ENCODE measurements at places on chromosomes 12 and 14.

- no peak for DNase-seq
Measured at GRCh38 chr14:23568600-23569331, 1.2 kb upstream of the AP1G2 start.

- DNase-seq, result no peak
Measured at GRCh38 chr14:94355191-94355794, 32.2 kb upstream of the SERPINA6 start.

DNA sequence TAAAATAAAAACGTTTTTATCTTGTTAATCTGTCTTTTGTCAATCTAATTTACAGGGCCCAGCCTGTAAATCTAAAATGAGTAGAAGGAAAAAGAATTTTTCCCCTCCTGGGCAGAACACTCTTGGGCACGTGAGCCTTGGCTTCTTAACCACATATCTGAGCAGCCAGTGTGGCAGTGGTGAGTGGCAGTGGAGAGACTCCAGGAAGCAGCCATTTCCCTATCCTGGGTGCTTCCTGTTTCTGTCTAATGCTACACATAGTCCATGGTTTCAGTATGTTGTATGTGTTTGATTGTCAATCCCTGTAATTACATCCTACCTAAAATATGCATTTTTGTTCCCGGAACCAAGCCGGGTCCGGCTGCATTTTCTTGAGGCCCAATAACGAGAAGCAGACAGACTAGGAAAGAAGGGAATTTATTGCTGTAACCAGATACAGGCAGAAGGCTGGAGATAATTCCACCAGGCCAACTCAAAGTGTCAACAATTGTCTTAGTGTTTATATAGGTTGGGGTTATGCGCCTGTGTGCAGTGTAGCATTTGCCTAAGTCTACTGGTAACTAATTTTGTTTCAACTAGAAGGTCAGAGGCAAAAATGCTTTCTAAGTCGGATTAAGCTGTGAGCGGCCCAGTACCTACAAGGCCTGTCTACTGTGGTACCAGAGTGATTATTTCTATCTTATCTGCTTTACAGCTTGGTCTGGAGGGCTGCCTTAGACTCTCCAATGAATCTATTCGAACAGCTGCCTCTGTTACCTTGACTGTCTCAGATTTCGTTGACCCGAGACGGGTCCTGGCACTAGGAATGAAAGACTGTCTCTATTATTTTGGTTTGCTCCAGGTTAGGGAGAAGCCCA is 82.4 kb upstream of the RESF1 start:
- DNase-seq, result no peak

DNA sequence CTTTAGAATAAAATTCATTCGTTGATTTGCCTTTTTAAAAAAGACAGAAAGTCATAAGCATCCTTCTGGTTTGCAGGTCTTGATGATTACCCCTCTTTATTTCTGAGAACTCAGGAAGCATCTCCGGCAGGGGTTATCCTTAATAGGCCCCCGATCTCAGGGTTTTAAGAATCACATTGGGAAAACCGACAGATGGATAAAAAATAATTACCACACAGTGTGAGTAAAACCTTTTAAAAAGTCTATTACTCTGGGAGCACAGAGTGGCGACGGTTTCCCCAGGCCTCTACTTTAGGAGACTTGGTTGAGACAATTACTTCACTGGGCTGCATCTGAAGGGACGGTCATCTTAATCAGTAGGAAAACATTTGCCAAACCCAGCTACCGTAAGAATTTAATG is 56.5 kb downstream of the KCNMB4 start:
- DNase-seq, result no peak

GRCh38 chr12:102504871-102505270 is 24.5 kb upstream of the IGF1 start:
- DNase-seq, result no peak

DNA sequence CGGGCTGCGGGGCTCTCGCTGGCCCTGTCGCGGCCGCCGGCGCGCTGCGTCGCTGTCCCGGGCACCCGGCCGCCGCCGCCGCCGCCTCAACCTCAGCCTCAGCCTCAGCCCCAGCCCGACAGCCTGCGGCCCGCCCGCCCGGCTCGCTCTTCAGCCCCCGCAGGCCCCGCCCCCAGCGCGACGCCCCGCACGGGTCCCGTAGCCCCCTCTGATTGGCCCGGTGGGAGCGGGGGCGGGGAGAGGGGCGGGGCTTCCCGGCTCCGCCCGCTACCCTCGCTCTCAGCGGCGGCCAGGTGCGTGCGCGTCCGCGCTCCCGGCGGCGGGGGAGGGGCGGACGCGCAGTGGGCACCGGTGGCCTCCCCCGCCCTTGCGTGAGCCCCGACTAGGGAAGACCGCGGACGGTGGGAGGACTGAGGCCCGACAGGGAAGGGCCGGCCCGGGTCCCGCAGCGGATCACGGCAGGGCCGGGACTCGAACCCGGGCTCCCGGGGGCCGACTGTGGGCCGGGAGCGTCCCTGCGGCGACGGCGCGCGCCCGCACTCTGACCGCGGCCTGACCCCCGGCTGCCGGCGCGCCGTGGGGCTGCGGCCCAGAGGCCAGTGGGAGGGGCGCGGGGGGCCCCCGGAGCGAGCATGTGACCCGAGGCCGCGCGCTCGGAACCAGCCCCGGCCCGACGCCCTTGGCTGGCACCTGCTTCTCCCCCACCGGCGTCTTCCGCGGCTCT is at the start of gene PPP1R13B:
Gene PPP1R13B (minus strand): TSS at position 125 of the 724 bp plus-strand sequence. CDS start 268 bp downstream, outside the sequence.
- peak; percentile 24 for DNase-seq

DNA sequence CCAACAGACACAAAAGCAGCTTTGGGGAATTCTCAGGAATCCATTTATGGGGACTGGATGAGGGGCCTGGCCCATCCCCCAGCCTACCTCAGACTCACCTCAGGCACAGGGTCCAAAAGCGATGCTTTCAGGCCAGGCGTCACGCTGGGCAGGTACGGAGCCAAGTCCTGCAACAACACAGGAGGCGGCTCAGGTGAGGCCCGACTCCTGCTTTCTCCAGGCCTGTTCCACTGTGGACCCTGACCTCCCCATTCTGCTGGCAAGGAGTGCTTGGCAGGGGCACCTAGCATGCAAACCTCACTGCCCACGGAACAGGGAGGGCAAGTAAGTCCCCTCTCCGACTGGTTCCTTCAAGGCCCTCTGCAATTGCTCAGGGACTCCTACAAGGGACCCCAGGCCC is 28.6 kb upstream of the RAB35 start:
- no peak for DNase-seq

DNA sequence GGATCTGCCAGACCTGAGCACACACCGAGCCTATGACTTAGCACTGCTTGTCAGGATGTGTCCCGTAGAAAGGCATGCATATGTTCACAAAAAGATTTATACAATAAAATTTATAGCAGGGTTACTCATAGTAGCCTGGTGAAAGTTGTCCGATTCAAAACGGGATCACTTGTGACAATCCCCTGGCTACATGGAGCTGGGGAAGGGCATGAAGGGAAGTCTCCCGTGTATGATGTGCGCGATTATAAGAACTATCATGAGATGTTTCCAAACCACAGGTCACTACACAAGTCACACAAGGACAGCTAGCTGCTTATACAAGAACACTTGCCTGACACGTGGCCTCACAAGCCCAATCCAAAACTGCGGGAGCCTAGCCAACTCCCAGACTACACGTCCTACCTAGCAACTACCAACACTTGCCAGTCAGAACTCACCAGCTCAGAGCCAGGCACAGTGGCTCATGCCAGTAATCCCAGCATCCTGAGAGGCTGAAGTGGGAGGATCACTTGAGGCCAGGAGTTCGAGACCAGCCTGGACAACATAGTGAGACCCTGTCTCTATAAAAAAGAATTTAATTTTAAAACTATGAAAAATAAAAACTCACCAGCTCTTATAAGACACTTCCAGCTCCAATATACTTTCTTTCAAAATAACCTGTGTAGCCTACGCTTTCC is 7.5 kb upstream of the CDCA4 start:
- DNase-seq, result no peak

- no peak for DNase-seq
Measured at GRCh38 chr14:51743588-51744000, 91.9 kb downstream of the FRMD6 start.

DNA sequence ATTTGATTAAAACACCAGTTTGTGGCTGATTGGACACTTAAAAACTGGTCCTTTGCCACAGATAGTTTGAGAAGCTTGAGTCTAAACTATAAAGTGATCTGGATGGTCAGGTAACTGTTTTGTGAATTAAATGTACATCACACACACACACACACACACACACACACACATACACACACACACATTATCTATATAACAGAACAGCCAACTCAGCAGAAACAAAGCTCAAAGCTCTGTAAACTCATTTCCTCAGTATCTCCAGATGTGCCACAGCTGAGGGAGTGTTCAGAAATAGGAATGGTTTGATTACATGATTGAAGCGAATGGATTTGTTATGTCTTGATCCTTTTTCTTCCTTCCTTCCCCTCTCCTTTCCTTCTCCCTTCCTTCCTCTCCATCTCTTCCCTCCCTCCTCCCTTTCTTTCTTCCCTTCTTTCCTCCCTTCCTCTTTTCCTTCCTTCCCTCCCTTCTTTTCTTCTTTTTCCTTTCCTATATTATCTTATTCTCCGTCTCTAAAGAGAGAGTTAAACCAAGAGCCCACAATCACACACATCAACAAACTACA is 100.3 kb downstream of the LLPH start:
- DNase-seq, result no peak

- DNase-seq, result peak; percentile 20
Measured at GRCh38 chr12:100826323-100826722, 31.7 kb downstream of the ANO4 start.

DNA sequence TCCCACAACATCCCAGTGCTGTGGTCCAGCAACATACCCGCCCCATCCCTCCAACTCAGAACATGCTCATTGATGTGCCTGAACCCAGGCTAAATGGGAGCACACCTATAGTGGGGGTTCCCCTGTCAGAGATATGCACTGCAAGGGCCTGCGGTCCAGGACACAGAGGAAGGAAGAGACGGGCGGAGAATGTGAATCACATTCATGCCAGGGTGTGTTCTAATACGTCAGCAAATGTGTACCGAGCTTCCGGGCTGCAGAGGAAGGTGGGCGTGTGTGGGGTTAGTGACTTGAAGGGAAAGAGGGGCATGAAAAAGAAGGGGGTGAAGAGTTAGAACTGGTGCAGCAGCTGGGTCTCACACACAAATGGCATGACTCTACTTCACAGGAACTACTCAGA is 83.7 kb downstream of the DPF3 start:
- no peak for DNase-seq

- DNase-seq, result no peak
Measured at GRCh38 chr12:104439137-104439536, 17.6 kb upstream of the CHST11 start.

GRCh38 chr12:113392520-113392919 is 11.2 kb downstream of the SDS start:
- no peak for DNase-seq

- DNase-seq, result no peak
Measured at GRCh38 chr14:64324461-64324860, 30.3 kb upstream of the ESR2 start.

DNA sequence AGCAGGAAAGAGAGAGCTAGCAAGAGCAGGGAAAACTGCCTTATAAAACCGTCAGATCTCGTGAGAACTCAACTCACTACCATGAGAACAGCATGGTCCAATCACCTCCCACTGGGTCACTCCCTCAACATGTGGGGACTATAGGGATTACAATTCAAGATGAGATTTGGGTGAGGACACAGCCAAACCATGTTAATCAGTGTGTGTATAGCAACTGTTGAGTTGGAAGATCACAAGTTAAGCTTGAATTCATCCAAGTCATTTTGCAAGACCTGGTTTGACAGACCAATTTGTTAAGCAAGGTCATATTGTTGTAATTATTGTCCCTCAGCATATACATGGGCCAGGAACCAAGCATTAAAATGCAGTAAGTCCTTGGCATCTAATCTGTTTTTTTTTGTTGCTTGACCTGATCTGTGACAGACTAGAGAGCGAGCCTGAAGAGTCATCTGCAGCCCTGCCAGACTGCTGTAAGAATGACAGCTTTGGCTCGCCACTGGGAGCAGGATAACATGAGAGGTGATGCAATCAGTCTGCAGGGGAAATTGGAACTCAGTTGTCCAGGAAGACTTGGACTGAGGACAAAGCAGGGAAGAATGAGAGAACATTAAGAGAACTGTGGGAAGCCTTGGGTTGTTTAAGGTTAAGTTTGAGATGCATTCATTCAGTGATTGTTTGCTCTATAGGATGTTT is 297.6 kb upstream of the SEL1L start:
- DNase-seq, result no peak

- no peak for DNase-seq
Measured at GRCh38 chr12:106118-106591, 39.6 kb downstream of the IQSEC3 start.

DNA sequence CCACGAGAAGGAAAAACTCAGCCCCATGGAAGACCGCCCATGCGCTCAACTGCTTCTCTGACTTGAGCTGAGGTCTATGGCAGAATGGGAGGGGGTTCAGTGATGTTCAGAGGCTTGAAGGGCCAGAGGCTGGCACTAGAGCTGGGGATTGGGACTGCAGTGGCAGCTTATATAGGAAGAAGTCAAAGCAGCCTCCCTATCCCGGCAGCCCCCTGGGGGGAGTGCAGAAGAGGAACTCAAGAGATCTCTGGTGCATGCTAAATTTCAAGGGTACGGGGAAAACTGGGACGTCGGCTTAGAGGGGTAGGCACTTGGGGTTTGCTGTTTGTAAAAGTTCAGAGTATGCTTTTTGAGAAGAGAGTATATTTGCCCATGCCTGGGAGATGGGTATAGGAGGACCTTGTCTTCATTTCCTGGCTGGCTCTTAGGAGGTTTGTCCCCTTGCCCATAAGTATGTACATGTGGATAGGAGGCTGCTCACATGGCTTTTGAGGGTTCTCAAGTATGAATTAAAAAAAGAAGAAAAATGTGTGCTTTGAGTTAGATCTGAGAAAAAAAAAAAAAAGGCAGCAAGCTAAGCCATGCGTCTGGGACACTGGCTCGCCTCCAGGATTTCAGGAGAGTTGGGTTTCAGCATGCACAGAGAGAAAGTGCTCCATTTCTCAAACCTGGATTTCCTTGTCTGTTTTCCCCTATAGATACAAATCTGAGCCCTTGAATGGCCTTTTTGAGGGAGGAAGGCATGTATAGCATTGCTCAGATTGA is 3.2 kb upstream of the MEG3 start:
- DNase-seq, result peak; percentile 31

- no peak for DNase-seq
Measured at GRCh38 chr14:63483315-63483714, 59.9 kb downstream of the PPP2R5E start.

GRCh38 chr14:80681651-80682050 is 259.9 kb downstream of the CEP128 start:
- DNase-seq, result no peak

DNA sequence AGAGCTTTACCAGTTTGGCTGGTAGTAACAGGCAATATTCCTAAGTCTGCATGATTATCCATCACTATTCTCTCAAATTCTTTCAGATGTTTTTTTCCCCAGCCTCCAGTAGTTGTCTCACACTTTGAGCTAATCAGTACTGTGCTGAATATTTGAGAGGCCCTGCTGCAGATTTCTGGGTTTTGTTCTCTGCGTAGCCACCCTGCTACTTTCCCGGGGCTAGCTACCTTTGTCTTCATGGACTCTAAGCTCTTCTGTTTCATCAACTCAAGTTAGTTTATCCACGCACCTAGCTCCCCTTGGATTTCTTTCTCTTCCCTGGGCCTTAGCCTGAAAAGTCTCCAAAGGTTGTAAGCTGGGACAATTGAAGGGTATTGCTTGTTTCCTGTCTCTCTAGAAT is 73.0 kb downstream of the FUT8 start:
- no peak for DNase-seq
